ENCODE measurements at places on chromosomes 1 and 21.

- DNase-seq: no peak
Measured at GRCh38 chr1:56644064-56644918, 823 bp upstream of the PRKAA2 start.

- DNase-seq: no peak
Measured at GRCh38 chr1:106564192-106564591, 492.3 kb upstream of the PRMT6 start.

GRCh38 chr21:39616211-39616772, 3.6 kb downstream of the B3GALT5 start:
- no peak for DNase-seq

DNA sequence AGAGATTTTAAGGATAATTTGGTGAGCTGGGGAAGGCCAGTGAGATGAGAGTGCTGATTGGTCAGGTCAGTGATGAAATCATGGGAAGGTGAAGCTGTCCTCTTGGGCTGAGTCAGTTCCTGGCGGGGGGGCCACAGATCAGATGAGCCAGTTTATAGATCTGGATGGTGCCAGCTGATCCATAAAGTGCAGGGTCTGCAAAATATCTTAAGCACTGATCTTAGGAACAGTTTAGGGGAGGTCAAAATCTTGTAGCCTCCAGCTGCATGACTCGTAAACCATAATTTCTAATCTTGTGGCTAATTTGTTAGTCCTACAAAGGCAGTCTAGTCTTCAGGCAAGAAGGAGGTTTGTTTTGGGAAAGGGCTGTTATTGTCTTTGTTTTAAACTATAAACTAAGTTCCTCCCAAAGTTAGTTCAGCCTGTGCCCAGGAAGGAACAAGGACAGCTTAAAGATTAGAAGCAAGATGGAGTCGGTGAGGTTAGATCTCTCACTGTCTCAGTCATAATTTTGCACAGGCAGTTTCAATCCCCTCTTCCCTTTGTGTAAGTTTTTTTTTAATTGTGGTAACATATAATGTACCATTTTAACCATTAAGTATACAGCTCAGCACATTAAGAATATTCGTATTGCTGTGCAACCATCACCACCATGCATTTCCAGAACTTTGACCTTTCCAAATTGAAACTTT, 39.4 kb downstream of the PTAFR start:
- no peak for DNase-seq

GRCh38 chr1:212053993-212054392, 18.4 kb downstream of the DTL start:
- no peak for DNase-seq

GRCh38 chr1:56908619-56909221, 54.1 kb downstream of the C8A start:
- no peak for DNase-seq

GRCh38 chr1:167136191-167136614, 42.3 kb downstream of the STYXL2 start:
- DNase-seq: no peak

DNA sequence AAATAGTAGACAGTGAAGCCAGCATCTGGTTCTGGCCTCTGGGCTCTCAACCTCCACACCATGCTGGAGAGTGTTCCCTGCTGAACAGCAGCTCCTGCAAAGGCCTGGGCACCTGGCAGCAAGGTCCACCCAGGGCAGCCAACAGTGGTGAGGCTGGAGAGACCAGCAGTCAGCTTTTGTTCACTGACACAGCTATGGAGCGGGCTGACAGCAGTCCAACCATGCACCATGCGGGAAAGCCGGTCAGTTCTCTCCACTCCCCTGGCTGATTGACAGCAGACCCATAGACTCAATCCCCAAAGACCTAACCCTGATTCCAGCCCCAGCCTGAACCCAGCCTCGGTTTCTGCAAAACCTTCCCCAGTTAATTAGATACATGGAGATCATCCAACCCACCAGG, 49.0 kb downstream of the KLHDC7A start:
- DNase-seq: no peak

- no peak for DNase-seq
Measured at GRCh38 chr1:27886744-27887143, 14.4 kb downstream of the THEMIS2 start.

DNA sequence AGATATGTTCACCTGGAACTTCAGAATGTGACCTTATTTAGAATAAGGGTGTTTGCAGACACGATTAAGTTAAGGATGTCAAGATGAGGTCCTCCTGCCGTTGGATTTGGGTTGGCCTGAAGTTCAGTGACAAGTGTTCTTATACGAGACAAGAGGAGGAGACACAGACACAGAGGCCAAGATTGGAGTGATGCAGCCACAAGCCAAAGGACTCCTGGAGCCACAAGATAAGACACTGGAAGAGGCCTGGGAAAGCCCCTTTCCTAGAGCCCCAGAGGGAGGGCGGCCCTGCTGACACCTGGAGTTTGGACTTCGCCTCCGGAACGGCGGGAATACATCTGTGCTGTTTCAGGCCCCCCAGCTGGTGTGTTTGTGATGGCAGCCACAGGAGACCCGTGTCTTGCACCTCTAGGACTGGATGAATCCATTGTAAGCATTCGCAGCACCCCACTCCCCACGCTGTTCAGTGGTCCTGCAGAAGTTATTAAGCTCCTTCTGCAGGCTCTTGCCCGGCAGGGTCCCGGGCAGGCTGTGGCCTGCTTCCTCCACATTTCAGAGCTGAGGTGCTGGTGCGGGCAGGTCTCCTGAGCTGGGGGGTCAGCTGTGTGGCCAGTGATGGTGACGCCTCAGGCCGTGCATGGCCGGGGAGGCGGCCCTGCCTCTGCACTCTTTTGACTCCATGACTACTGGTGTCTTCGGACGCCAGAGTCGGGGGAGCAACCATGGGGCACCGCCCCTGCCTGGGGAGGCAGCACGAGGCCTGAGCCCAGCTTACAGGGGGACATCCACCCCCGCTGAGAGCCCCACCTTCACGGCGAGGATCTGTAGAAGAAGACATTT, 34.6 kb downstream of the UMODL1 start:
- no peak for DNase-seq

GRCh38 chr1:200905411-200906052, 10.8 kb downstream of the INAVA start:
- DNase-seq: no peak

DNA sequence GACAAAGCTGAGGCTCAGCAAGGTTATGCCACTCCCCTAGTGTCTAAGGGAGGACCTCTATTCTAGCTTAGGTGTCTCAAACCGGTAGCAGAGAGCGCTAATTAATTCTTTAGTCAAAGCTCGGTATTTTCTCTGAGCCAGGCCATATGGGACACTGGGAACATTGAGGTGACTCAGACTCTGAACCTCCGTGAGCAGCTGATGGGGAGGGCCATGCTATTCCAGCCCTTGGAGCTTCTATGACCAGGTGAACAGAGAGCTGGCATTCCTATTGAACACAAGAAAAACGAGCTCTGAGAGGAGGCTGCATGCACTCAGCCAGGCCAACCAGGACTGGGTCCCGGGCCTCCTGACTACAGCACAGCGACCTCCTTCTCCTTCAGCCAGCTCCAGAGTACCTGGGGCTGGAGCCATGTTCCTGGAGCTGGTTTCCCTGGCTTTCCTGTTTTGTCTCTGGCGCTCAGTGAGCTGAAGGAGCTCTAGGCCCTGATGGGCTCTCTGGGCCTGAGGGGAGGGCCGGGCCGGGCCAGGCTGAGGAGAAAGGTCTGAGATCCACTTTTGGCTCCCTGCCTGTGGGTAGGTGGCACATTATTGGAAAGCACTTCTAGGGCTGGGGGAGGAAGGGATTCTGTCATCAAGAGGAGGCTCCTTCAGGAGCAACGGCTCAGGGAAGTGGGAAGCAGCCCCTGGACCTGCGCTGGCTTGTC, 37.0 kb downstream of the SLC9A1 start:
- no peak for DNase-seq

GRCh38 chr1:6271554-6271953, 10.7 kb upstream of the GPR153 start:
- no peak for DNase-seq

- DNase-seq: no peak
Measured at GRCh38 chr1:220579317-220579716, 51.4 kb downstream of the MARK1 start.

GRCh38 chr1:25944986-25945385, 38.8 kb upstream of the STMN1 start:
- DNase-seq: no peak

DNA sequence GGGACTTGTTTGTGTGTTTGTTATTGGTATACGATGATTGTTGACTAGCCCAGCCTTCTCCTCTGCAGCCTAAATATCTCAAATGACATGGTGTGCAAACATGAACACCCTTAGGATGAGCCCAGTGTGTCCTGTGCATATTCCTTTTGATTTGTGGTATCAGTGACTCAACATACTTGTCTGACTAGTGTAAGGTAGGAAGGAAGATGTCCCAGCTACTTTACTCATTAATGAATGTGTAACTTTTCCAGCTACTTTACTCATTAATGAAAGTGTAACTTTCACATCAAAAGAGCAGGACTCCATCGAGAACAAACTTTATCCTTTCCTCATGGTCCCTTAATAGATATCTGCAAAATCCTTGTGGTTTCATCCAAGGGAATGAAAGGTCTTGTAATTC, 2.7 kb upstream of the ZNF692 start:
- DNase-seq: no peak

DNA sequence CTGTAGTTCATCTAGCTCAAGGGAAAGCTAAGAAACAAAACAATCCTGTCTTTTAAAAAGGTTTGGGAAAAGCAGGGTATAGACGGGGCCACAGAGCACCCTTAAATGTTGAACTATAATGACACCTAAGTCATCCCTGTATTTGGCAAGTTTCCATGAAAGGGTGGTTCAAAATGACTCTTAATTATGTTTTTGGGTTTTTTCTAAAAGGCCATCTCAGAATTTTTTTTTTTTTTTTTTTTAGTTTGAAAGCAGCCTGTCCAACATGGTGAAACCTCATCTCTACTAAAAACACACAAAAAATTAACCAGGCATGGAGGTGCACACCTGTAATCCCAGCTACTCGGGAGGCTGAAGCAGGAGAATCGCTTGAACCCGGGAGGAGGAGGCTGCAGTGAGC, 22.2 kb downstream of the TOMM20 start:
- no peak for DNase-seq

DNA sequence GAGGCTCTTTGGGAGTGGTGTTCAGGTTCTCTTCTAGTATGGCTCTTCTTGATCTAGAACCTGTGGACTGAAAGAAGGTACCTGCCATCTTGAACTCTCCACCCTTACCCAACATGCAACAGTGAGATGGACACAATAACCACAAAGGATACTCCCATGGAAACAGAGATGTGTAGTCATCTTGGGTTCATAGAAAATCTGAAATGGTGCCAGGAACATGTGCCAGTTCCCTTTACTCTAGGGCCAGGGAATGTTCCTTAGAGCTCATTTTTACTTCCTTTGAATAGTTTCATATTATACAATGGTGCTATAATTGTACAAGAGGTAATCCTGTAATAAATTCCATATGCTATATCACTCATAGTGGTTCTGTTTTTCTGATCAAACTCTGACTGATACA, 13.2 kb upstream of the SCYL3 start:
- DNase-seq: no peak

DNA sequence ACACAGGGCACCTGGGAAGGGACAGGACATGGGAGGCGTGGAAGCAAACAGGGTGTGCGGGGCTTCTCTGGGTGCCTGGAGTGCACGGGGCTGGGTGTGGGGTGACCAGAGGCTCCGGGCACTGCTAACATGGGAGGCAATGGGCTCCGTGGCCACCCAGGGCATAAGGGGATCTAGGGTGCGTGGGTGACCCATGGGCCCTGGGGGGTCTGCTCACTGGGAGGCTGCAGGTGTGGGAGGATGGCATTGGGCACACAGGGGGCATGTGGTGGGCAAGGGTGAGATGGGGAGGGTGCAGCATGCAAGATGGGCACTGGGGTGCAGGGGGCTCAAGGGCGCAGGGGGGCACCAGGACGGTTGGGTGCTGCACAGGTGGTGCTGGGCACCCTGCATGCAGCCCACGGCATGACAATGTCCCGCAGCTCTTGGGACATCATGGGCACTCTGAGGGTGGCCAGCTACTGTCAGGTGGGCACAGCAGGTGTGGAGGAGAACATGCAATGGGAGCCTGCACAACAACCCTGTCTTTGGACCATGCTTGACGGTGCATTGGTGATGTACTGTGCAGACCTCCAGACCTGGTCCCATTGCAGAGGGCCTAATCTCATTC, 15.1 kb downstream of the TRIM11 start:
- no peak for DNase-seq

GRCh38 chr1:226576601-226577000, 28.0 kb downstream of the STUM start:
- no peak for DNase-seq

DNA sequence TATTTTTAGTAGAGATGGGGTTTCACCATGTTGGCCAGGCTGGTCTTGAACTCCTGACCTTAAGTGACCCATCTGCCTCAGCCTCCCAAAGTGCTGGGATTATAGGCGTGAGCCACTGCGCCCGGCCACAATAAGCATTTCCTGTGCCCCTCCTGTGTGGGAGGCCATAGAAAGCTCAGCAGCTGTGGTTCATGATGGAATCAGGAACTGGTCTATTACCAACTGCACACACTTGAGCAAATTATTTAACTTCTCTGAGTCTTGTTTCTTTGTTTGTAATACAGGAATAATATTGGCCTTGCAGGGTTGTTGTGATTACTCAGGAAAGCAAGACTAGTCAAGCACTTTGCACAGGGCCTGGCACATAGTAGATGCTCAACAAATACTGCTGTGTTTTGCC, 15.0 kb downstream of the RHBG start:
- no peak for DNase-seq

DNA sequence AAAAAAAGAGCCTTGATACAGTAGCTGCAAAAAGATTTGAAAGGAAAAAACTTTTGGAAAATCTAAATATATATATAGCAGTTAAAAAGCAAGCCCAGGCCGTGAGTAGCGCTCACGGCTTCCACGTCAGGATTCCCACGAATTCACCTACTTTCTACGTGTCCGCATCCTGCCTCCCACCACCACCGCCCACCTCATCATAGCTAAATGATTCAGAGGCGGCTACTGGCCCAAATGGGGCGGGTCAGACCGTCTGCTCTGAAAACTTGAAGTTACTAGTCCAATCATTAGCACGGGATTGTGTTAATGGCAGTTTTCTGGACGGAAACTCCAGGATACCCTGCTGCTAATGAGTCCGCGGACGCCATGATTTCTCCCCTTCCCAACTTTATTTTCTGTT, 1.3 kb upstream of the CCSAP start:
- DNase-seq: no peak

DNA sequence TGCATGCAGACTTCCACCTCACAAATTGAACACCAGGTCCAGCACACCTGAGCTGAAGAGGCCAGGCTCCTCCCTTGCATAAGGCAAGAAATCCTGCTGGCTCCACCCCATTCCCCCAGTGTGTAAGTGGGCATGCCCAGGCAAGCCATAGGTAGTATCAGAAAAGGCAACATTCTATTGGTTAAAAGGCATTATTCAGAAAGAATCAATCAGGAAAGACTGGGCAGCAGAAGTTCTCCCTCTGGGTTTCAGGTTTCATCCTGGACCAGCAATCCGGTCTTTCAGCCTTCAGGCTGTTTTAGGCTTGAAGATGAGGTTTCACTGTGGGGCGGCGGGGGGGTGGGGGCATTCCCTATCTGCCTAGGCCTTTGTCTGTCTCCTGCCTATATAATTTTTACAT, 42.0 kb upstream of the LHX8 start:
- no peak for DNase-seq

GRCh38 chr1:12604114-12604874, 13.7 kb downstream of the DHRS3 start:
- no peak for DNase-seq

All from OCI-LY7 (cell line).